Mononuclear cell (primary cell): ENCODE measurements at places on chromosomes 16 and 17. TPM values are rescaled to one million over a fixed set of nuclear protein-coding genes. Genes with fewer than 3 reads are reported as not detected.

Gene CMTM2
- total RNA-seq = 0.52 TPM

Gene SALL1
- not detected for total RNA-seq

Gene EMP2
- total RNA-seq = 0.10 TPM

Gene SRL
- under 0.01 TPM for total RNA-seq

Gene RRAD
- total RNA-seq = 1.3 TPM

Gene FBXO39
- 0.73 TPM for total RNA-seq

Gene TNK1
- total RNA-seq = 5.5 TPM

Gene KRTAP9-8
- not detected for total RNA-seq

Gene DHRS7C
- not detected for total RNA-seq

Gene DGKE
- 19.4 TPM for total RNA-seq

Gene PPL
- not detected for total RNA-seq

Gene ASGR1
- 4.6 TPM for total RNA-seq

Gene NATD1
- total RNA-seq = 3.3 TPM

Gene ASGR2
- 12.9 TPM for total RNA-seq

Gene SNX20
- 24.3 TPM for total RNA-seq

Gene TMEM88
- 8.5 TPM for total RNA-seq

Gene TP53TG3B
- total RNA-seq = 0.21 TPM

Gene ELMO3
- 0.31 TPM for total RNA-seq

Gene PLK1
- total RNA-seq = 0.84 TPM

Gene RAD51C
- total RNA-seq = 9.1 TPM

Gene KAT2A
- 12.4 TPM for total RNA-seq

Gene TMIGD1
- not detected for total RNA-seq

Gene CTF1
- total RNA-seq = 0.21 TPM

Gene CA10
- total RNA-seq = 0.10 TPM

Gene LDHD
- total RNA-seq = 0.84 TPM

Gene GRIN2A
- total RNA-seq = not detected

Gene BEAN1
- total RNA-seq = not detected

Gene NR1D1
- 9.9 TPM for total RNA-seq

Gene ODAD4
- not detected for total RNA-seq

Gene KCNJ16
- total RNA-seq = under 0.01 TPM

Gene MYH2
- total RNA-seq = not detected

Gene LUC7L
- 101 TPM for total RNA-seq

Gene TSR1
- total RNA-seq = 33.5 TPM

Gene CD300LB
- 44.3 TPM for total RNA-seq

Gene GPR142
- total RNA-seq = not detected

Gene C16orf92
- total RNA-seq = not detected

Gene CHMP1A
- 33.5 TPM for total RNA-seq

Gene TGFB1I1
- 1.4 TPM for total RNA-seq

Gene TNP2
- not detected for total RNA-seq

Gene C1QTNF1
- total RNA-seq = 0.10 TPM

Gene BICDL2
- 0.10 TPM for total RNA-seq

Gene ADCY7
- total RNA-seq = 75.9 TPM

Gene CCDC154
- 0.21 TPM for total RNA-seq

Gene PABPN1L
- total RNA-seq = not detected

Gene ITGAD
- under 0.01 TPM for total RNA-seq
